EH (cell line): ENCODE measurements at places on chromosomes 11 and 22.

- DNase-seq, result no peak
These were observed 10.1 kb upstream of the NEAT1 start for GRCh38 chr11:65412271-65413076.

DNA sequence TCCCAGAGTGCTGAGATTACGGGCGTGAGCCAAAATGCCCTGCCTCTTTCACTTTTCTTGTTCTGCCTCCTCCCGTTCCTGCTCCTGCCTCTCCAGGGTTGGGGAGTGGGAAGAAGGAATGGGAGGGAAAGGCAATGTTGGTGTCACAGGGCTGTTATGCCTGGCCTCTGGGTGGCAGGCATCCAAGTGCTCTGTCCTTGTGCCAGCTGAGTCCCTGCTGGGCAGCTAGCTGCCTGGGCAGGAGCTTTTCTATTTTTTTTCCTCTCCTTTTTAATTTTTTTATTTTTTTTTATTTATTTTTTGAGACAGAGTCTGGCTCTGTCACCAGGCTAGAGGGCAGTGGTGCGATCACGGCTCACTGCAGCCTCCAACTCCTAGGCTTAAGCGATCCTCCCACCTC, 4.1 kb upstream of the SAC3D1 start:
- DNase-seq, result no peak

- DNase-seq, result peak; percentile 83
These were observed 29.9 kb upstream of the ACER3 start for GRCh38 chr11:76830639-76831327.

GRCh38 chr11:45930031-45930794, 7.8 kb downstream of the LARGE2 start:
- DNase-seq, result no peak

DNA sequence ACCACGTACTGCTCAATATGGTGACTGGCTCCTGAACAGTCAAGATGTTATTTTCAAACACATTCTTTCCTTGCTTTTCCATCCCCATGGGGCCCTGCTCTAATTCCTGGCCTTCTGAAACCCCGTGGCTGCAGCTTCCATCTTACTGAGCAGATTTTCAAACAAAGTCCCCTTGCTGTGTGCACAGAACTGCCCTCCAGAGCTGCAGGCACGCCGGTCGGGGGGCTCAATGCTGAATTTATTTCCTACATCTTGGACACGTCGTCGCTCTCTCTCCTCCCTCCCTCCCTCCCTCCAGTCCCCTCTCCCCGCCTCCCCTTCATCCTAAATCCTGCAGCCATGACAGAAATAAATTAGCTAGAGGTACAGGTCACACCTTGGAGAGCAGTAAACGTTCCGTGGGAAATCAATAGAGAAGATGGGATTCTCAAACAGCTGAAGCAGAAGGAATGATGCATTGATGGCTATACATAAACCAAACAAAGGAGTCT, 243.1 kb upstream of the BLID start:
- DNase-seq, result no peak

DNA sequence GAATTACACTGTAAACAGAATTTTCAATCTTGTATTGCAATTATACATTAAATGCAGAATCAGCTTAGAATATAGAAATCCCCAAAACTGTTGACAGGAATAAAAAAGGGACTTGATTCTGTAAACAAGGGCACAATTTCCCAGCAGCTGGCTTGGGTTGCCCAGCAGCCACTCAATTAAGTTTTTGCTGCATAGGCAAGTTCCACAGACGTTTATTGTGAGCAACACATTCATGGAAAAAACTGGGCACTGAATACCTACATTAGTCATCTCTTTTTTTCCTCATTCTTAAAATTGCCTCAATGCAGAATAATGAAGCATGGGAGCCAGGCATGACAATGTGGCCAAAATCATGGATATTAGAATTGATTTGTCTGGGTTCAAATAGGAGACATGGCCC, 421.8 kb upstream of the ANO5 start:
- DNase-seq, result no peak

DNA sequence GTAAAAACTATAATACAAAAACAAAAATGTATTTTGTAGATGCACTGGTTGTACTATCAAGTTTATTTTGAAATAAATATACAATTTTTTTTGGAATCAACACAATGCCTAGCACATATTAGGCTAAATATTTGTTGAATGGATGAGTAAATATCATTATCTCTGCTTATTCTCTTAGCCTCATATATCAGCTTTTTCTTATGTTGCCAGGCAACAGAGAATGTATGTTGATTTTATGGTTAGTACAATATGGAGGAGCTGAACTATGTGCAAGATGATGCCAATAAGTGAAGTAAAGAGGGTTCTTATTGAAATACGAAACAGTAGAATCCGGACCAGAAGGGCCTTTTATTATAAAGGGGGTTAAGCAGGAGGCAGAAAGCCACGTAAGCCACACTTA, 94.9 kb downstream of the FAR1 start:
- DNase-seq, result no peak

DNA sequence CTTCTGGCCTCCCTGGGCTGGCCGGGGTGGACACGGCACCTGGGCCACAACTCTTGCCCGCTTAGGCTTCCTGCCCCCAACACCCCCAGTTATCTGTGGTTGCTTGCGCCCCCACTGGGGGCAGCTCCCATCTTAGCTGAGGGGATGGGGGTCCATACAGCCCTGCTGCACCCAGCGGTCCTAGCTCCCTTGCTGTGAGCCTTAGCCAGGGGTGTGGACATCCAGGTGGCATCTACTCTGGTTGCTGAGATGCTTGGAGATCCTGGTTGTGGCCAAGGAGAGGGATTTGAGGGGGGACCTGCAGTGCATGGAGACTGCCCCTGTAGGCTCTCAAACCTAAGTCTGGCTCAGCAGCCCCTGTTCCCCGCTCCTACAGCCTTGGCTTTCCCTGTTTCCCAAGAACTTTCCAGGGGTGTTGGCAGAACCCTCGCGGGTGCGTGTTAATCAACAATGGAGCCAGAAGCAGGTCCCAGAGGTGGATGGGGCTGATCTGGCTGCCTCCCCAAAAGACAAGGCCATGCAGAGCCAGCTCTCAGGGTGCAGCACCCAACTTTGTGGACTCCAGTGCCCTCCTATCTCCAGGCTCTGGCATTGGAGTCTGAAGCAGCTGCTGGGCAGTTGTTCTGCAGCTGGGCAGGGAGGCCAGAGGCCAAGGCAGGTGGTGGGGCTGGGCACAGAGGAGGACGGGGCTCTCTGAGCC, 3.3 kb downstream of the KCNQ1 start:
- no peak for DNase-seq

GRCh38 chr11:204587-205109, 2.6 kb downstream of the BET1L start:
- no peak for DNase-seq
